Left ventricle myocardium inferior (tissue), 1 donor: ENCODE measurements at places on chromosomes 6 and 20.

DNA sequence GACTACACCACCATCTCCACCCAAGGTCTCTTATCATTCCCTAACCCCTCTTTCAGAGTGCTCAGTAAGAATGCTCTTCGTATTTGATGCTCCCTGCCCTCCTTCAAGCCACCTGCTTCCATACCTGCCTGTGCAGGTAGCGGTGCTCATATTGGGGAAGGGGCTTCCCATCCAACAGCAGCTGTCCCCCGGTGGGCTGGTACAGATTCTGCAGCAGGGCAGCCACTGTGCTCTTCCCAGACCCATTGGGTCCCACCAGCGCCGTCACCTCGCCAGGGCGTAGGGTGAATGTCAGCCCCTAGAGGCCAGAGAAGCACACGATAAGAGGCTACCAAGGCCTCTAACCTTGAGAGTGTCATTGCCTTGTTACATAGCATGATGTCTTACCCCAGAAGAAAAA lies 3.9 kb upstream of the PSMB8 start:
- peaks cover 68% of the 10 kb centered on the region for H3K4me1 ChIP-seq
- H3K36me3 ChIP-seq = peaks cover 63% of the 10 kb centered on the region
- no peak for DNase-seq
- H3K27me3 ChIP-seq = no peaks in the 10 kb centered on the region
- H3K27ac ChIP-seq = no peak overlapping the region
- H3K4me3 ChIP-seq = no peak overlapping the region

GRCh38 chr20:22768266-22769178 lies 184.2 kb upstream of the FOXA2 start:
- H3K36me3 ChIP-seq = no peaks in the 10 kb centered on the region
- no peak overlapping the region for H3K4me3 ChIP-seq
- peaks cover 14% of the 10 kb centered on the region for H3K4me1 ChIP-seq
- peaks cover 4% of the 10 kb centered on the region for H3K27me3 ChIP-seq

DNA sequence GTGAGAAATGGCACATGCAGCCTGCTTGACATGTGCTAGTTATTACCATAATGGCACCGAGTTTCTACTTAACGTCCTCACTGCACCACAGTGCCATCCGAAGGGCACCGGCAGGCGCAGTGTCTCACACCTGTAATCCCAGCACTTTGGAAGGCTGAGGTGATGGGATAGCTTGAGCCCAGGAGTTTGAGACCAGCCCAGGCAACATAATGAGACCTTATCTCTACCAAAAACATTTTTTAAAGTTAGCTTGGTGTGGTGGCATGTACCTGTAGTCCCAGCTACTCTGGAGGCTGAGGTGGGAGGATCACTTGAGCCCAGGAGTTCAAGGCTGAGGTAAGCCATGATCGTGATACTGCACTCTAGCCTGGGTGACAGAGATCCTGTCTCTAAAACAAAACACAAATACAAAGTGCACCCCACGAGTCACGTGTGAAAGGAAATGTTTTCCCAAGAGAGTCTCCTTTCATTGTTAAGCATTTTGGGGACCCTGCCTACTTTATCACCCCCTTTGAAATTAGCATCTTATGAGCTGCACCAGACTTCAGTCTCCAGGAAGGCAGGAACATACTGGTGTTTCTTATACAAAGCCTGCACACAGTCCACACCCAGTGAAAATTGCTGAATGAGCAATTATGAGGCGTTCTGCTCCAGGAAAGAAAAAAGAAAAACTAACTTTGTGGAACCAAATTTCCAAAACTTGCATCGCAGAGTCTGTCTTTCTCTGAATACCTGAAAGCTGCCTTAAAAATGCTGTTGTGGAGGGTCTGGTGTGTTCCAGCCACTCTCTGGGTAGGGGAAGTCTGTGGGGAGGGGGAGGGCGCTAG lies 47.1 kb upstream of the FOXQ1 start:
- no peaks in the 10 kb centered on the region for H3K36me3 ChIP-seq
- no peak for DNase-seq
- H3K4me3 ChIP-seq = no peak overlapping the region
- no peak overlapping the region for H3K27ac ChIP-seq

- H3K27me3 ChIP-seq = no peaks in the 10 kb centered on the region
- no peak for DNase-seq
- H3K36me3 ChIP-seq = no peaks in the 10 kb centered on the region
- peaks cover 30% of the 10 kb centered on the region for H3K4me1 ChIP-seq
These were observed 85.5 kb upstream of the TENT5A start for GRCh38 chr6:81838031-81838430.

DNA sequence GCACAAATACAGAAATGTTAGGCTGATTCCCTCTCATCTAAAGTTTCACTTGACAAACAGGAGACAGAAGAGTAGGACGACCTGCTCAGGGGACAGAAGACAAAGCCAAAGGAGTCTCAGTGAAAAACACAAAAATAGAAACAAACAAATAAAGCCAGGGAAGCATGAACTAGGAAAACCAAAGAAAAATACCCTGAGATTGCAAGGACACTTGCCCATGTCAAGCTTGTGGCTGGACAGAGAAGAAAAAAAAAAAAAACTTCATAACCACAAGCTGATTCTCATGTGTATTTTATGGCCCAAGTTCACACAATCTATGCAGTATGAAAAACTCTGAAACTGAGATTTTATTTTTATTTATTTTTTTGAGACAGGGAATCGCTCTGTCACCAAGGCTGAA lies 85.6 kb upstream of the BEND6 start:
- H3K27me3 ChIP-seq = no peaks in the 10 kb centered on the region
- no peak overlapping the region for H3K27ac ChIP-seq
- no peak for DNase-seq
- no peaks in the 10 kb centered on the region for H3K4me1 ChIP-seq
- H3K36me3 ChIP-seq = no peaks in the 10 kb centered on the region
- H3K4me3 ChIP-seq = no peak overlapping the region

- no peaks in the 10 kb centered on the region for H3K36me3 ChIP-seq
- DNase-seq = peak; percentile 69
- peak within 1 kb of the TSS; percentile 85 for H3K27ac ChIP-seq
- peaks cover 45% of the 10 kb centered on the region for H3K4me1 ChIP-seq
- H3K27me3 ChIP-seq = peaks cover 45% of the 10 kb centered on the region
These were observed at the start of gene BMP2 for GRCh38 chr20:6767536-6768227. TSS of gene BMP2 (plus strand) at chr20:6767686. CDS start at chr20:6770127, 2,441 bp downstream.

DNA sequence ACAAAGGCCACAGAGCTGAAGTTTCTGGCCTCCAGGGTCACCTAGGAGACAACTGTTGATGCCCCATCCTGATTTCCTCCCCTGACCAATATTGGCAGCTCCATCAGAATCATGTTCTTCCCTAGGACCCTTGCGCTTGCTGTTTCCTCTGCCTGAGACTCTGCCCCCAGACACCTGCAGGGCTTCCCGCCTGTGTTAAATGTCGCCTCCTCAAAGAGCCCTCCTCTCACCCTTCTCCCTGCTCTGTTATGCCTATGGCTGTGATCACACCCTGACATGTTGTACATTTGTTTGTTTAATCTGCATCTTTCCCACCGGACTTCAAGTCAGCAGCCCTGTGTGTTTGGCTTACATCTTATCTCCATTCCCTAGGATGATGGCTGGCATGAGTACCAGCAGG lies 30.1 kb downstream of the DLGAP4 start:
- no peak overlapping the region for H3K27ac ChIP-seq
- DNase-seq = no peak
- no peaks in the 10 kb centered on the region for H3K36me3 ChIP-seq

DNA sequence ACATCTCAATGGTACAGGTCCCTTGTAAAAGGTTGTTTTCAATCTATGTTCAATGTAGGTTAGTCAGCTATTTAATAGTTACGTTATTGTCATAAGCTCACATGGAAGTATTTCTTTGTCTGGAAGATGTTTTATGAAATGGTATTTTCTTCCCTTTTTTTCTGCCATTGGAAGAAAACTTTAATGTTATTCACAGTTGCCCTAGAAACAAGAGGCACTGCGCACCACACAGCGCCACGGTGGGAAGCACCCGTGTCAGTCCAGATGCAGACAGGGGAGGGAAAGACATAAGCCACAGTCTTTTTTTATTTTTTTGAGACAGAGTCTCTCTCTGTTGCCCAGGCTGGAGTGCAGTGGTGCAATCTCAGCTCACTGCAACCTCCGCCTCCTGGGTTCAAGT lies 82.1 kb downstream of the GCNT2 start:
- H3K27me3 ChIP-seq = no peaks in the 10 kb centered on the region
- no peak for DNase-seq
- H3K36me3 ChIP-seq = no peaks in the 10 kb centered on the region
- H3K27ac ChIP-seq = peak overlapping the region; percentile 24

DNA sequence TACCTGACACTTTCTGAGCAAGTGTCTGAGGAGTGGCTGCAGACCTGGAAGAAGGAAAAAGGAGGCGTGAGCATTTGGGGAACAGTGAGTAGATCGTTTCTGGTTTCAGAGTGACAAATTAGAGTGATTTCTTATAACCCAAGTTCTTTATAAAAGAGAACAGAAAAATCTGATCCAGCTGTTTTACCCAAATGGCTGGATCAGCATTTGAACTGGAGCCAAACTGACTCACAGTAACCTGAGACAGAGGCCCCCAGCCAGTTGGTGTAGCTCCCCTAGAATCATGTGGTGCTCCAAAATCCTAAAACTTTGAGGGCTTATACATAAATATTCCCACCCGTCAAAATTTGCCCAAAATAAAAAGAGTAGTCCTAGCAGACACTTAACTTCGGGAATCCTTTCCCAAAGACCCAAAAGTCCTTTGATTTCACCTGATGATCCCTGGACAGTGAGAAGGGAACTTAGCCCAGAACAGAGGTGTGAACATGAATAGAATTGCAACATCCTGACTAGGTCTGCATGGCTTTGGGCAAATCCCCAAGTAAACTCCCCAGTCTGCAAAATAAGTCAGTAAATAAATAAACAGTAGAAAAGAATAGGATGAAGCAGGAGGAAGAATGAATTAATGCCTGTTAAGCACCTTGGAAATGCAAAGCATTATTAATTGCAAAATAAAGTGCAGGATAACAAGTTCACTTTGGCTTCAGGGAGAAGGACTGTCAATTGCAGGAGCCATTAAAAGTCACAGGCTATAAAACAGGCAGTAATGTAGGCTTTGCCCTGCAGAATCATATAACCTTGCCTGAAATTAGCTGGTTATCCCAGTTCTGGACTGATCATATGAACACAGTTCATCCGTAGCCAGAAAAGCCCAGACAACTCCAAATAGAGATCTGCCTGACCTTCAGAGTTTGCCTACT lies 262.0 kb upstream of the JARID2 start:
- H3K36me3 ChIP-seq = no peaks in the 10 kb centered on the region
- no peaks in the 10 kb centered on the region for H3K27me3 ChIP-seq
- H3K4me1 ChIP-seq = peaks cover 14% of the 10 kb centered on the region
- H3K4me3 ChIP-seq = no peak overlapping the region

DNA sequence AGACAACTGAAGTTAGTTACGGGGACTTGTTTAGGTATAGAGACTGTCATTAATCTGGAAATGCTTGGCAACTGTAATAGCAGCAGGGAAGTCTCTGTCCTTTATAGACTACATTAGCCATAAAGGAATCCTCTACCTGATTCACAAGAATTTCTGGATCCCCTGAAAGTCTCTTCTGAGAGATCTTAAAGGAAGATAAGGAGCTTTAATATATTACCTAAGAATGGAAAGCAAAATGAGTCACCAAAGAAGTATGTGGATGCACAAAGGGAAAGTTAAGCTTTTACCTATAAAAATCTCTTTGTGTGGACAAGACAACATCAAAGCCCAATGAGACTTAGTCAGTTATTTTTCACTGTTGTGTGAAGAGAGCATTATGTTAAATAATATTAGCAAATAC lies 92.2 kb upstream of the RSPO3 start:
- no peak overlapping the region for H3K27ac ChIP-seq
- H3K4me1 ChIP-seq = no peaks in the 10 kb centered on the region
- H3K4me3 ChIP-seq = no peak overlapping the region
- H3K36me3 ChIP-seq = no peaks in the 10 kb centered on the region

GRCh38 chr20:61730631-61731362 lies 334.9 kb downstream of the TAF4 start:
- H3K4me3 ChIP-seq = no peak overlapping the region
- no peak for DNase-seq
- H3K36me3 ChIP-seq = no peaks in the 10 kb centered on the region
- H3K27me3 ChIP-seq = peaks cover 72% of the 10 kb centered on the region
- no peak overlapping the region for H3K27ac ChIP-seq

DNA sequence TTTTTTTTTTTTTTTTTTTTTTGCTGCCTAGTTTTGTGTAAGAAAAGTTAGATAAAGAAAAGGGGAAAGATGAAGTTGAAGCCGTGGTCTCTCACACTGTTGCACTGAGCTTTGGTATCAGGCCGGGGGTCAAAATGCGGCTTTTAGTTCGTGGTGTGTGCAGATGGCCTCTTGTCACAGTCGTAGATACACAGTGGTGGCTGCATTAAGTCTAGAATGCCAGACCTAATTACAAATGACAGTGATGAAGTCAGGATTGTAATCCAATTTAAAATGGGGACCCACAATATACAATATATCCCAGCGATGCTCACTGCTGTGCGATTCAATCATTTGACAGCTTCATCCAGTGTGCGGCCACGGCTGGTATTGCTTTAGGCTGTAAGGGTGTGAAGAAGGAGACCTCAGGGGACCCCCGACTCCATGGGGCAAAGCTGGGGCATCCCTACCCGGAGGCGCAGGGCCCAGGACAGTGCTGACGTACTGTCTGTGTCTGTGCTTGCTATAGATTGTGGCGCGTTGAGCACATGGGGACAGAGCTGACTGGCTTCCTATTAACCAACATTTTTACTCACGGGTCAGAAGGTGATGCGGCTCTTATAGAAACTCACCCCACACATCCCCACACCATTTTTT lies 210.0 kb upstream of the SOX4 start:
- H3K36me3 ChIP-seq = no peaks in the 10 kb centered on the region
- no peak overlapping the region for H3K27ac ChIP-seq
- no peak for DNase-seq
- no peak overlapping the region for H3K4me3 ChIP-seq
- H3K4me1 ChIP-seq = no peaks in the 10 kb centered on the region

DNA sequence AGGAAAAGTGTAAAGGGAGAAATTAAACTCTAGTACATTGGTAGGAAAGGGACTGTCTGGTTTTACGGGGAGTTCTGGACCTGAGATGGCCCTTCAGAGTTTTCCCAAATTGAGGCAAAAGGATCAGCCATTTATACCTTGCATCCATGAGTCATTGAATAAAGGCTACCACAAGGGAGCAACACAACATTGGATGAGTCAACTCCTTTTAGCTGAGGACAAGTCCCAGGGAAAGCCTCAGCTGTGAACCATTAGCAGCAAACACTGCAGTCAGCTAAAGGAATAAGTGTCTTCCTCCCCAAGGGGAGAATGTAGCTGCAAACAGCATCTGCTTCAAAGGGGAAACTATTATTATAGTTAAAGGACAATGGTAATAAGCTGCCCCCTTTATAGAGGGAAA lies 468.7 kb upstream of the ID4 start:
- no peaks in the 10 kb centered on the region for H3K27me3 ChIP-seq
- no peak for DNase-seq
- no peak overlapping the region for H3K27ac ChIP-seq
- no peaks in the 10 kb centered on the region for H3K36me3 ChIP-seq

DNA sequence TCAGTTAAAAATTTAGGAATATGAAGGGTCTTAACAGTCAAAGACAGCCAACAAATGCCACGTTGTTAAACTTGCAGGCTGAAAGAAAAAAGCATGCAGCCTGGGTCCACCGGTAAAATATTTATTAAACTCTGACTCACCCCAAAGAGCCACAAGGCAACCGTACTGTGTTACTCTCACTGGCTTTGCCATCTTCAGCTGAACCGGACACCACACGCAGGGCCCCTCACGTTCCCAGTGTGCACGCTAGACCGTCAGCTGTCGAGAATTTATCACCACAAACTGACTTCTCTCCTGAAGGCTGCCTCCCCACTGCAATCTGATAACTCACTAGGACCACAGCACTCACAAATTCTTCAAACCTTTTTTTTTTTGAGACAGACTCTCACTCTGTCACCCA lies 30.7 kb downstream of the HUS1B start:
- no peak for DNase-seq
- peaks cover 12% of the 10 kb centered on the region for H3K36me3 ChIP-seq
- H3K4me3 ChIP-seq = no peak overlapping the region
- H3K4me1 ChIP-seq = no peaks in the 10 kb centered on the region
